Activated CD4-positive, CD25-positive, alpha-beta regulatory T cell treated with anti-CD3 and anti-CD28 coated beads, Interleukin-2, amount 50 U/mL, for 16 hours (primary cell): ENCODE measurements at places on chromosomes 13 and 19.

DNA sequence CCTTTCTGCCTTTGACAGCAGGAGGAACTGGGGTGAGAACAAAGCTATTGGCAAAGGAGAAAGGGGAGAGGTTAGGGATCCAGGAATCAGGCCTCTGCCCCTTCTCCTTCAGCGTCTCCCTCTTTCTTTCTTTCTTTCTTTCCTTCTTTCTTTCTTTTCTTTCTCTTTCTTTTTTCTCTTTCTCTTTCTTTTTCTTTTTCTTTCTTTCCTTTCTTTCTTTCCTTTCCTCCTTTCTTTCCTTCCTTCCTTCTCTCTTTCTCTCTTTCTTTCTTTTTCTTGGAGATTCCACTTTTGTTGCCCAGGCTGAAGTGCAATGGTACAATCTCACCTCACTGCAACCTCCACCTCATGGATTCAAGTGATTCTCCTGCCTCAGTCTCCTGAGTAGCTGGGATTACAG is 75.6 kb downstream of the TRPM4 start:
- no peak for DNase-seq

GRCh38 chr13:28258417-28258816 is 120.1 kb downstream of the PAN3 start:
- DNase-seq = no peak

GRCh38 chr19:7138402-7138801 is 68.9 kb downstream of the ZNF557 start:
- no peak for DNase-seq

DNA sequence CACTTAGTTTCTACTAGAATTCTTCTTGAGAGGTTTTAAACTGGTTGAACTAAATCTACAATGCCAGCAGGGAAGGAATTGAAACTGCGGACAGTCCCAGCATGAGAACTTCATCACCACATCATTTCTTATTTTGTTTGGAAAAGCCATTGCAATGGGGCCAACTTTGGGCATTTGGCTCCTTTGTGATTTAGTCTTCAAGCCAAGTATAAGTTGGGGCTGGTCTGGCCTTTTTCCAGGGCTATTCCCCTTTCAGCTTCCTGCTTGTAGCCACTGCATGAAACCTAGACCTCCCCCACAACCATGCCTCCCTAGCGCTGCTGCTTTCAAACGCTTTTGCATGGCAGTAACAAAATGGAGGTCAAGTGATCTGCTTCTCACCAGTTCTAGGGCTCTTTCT is 142.3 kb downstream of the RGCC start:
- no peak for DNase-seq

DNA sequence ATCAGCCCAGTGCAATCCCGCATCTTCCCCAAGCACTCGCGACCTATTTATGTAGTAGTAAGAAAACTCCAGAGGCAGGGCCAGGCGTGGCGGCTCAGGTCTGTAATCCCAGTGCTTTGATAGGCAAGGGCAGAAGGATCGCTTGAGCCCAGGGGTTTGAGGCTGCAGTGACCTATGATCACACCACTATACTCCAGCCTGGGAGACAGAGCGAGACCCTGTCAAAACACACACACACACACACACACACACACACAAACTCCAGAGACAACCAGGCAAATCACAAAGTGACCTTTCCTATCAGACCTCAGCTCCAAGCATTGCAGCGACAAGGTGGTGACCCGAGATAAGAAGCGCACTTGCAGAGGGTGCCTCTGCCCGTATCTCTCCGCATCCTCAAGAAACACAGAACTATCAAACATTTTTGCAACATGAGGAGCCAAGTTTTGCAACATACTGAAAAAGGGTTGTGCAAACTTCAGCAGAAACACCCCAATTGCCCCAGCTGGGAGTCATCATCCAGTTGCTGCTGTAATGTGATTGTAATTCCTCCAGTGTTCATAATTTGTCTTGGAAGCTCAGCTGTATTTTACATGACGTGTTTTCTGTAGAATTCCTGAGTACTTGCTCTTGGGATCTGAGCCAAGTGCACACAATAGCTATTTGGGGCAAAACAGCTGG is 8.7 kb upstream of the KLF2 start:
- no peak for DNase-seq

DNA sequence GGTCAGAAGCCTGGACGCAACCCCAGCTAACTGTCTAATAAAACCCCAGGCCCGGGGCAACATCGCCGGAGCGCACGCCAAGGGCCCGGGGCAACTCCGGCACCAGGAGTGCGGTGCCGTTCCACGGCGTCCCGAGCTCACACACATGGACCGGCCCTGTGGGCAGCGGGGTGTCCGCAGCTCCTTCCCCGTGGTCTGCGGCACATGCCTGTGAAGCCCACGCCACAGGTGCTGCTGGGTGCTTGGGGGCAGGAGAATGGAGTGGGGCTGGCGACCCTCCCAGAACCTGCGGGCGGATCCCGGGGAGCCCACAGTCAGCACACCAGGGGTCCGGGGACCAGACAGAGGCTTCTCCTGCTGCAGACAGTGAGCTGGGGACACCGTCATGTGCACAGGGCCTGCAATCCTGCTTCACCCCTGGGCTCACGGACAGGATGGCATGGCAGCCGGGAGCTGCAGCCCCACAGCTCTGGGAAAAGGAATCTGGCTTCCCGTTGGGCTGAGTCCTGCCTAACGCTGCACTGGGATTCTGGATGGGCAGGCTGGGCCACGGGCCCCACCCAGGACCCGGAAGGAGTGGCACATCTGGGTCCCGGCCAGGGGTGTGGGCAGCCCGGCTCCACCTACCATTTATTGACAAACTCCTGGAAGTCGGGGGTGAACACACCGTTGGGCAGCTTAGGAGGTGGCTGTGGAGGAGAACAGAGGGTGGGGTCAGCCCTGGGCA is 28.2 kb upstream of the ZBTB7A start:
- DNase-seq = no peak

DNA sequence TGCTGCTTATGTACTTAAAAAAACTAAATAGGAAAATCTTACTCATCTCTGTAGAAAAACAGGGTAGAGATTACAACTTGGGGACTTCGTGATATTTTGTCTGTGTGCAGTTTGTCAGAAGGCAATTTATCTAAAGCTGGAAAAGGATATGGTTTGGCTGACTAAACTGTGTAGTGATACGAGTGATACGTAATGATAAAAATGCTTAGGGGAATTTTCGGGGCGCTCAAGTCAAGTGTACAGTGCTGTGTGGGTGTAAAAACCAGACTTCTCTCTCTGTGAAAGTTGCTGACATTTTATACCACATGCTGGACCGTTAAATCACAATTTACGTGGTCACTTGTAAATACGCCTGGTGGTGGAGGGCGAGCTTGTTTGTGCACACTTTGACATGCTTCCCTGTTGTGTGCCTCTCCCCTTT is 221.7 kb downstream of the KCNRG start:
- no peak for DNase-seq

DNA sequence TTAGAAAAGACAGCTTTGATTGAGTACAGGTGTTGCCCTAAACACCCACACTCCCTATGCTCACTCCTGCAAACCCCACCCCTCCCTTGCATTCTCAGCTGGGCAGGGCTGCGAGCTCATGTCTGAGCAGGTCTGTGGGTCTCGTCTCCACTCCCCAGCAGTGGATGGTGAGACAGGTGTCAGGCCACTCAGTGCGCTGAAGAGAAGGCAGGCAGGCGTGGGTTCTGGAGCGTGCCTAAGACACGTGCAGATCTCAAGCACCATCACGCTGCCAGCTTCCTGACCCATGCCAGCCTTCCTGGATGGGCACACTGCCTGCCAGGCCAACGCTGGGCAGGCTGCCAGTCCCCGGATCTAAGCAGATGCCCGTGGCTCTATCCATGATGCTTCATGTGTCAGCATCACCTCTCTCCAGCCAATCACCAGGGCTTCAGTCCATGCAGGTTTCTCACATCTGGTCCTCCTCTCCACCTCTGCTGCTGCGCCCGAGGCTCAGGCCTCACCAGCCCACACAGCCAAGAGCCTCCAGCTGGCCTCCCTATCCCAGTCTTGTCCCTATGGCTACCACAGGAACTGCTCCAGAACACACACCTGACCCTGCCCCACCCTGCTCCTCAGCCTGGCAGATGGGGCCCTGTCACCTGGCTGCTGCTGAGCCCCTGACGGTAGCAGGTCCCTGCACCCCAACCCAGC is 42.6 kb downstream of the EPS15L1 start:
- no peak for DNase-seq

- peak; percentile 93 for DNase-seq
These were observed at the start of gene MKNK2 for GRCh38 chr19:2050991-2051772. Gene MKNK2 (minus strand): TSS chr19:2051244. CDS start chr19:2050851, 393 bp downstream.

- DNase-seq = no peak
These were observed 295.1 kb upstream of the SLITRK5 start for GRCh38 chr13:87376081-87376480.

DNA sequence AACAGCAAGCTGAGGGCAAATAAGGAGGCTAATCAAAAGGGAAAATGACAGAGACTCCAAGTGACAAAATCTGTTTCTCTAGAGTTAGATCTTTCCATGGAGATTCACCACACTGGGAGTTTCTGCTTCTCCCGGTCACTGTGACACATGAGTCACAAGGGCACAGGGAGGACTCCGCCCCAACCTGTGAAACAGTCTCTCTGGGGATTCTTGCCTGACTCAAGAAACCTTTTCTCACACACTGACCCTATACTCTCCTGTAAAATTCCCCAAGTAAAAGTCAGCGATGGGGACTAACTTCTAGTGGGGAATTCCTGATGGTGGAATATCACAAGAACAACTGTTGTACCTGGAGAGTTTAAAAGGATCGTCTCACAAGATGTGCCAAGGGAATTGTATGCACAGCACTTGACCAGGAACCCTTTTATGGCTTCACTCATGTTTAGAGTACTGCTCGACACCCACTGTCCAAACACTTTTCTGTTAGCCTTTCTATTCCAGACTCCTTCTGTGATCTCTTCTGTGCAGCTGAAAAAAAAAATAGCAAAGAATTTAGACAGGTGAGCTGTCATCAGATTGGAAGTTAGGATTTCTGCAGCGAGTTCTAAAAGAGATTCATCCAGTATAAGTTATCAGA is 46.8 kb upstream of the URAD start:
- DNase-seq = no peak

DNA sequence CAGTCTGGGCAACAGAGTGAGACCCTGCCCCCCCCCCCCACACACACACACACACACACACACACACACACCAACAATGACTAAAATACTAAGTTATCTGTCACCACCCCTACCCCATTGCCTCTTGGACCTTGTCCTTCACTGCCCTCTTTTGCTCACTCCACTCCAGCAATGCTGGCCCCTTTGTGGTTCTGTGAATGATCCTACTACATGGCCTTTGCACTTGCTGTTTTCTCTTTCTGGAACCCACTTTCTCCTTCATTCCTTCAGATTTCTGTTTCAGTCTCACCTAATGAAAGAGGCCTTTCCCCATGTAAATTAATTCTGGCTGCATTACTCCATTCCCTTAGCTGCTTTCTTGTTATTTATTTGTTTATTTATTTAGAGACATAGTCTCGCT is 2.5 kb upstream of the SAMD4B start:
- DNase-seq = no peak

GRCh38 chr13:44932171-44932849 is 57.0 kb downstream of the NUFIP1 start:
- DNase-seq = no peak

DNA sequence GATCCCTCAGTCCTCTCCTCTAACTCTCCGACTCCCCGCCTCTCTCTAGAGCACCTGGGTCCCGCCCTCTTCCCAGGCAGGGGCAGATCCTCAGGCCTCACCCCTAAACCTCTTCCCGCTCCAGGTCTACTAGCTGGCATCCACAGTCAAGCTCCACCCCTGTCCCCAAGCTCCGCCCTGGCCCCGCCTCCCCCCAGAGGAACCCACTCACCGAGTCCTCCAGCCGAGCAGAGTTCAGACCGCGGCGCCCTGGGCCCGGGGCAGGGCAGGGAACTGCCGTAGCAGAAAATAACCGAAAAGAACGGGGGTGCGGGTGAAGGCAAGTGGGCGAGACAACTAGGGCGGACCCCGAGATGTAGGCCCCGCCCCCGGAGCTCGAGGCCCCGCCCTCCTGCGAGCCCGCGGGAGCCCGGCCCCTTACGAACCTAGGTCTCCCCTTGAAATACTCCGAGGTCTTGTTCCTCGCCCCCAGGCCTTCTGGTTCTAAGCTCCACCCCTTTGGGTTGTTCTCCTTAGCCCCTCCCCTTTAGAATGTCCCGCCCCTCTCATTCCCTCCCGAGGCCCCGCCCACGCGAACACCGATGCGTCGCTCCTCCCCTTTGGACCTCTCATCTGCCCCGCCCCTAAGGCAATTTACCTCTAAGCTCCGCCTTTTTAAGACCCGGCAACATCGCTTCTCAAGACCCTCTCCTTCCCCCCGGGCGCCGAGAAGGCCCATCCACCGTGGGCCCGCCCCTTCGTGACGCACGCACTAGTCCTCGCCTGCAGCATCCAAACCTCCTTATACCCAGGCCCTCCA is at the start of gene GGN:
GGN (minus strand) TSS at position 485 of the 799 bp plus-strand sequence. CDS start 773 bp downstream, outside the sequence.
- DNase-seq = peak; percentile 55

- DNase-seq = no peak
These were observed 195.0 kb upstream of the SLITRK1 start for GRCh38 chr13:84077271-84077670.

DNA sequence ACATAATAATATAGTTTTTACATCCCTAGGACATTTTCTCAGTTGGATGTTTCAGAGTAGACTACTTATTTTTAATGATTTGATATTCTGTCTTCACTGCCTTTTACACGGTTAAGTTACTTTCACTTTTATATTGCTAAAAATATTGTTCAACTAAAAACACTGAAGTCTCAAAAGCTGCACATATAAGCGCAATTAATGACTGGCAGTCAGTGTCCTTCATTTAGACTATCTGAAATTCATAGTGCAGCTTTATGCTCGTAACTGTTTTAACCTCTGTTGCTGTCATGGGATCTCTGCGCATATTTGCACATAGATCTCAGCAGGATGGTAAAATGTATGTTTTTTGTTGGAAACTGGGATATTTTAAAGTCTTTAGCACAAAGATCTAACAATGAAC is 864.3 kb downstream of the SLITRK6 start:
- no peak for DNase-seq

DNA sequence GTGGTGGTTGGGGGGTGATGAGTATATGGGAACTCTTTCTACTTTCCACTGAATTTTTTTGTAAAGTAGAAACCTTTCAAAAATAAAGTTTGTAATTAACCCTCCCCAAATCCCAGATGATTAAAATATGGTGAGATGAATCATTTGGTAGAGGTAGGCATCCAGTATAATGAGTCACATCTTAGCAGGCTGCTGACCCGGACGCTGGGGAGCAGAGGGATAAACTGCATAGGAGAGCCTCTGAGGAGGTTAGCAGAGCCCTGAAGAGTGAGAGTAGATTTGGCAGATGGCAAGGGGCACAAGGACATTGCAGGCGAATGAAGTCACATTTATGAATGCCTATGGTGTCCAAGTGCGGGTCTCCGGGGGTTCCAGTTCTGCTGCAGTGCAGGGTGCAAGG is 293.8 kb downstream of the FGF9 start:
- no peak for DNase-seq
